ENCODE measurements at places on chromosomes 2 and 18. TPM values are rescaled to one million over a fixed set of nuclear protein-coding genes. Genes with fewer than 3 reads are reported as not detected.

Gene GPR55
- total RNA-seq = not detected

Gene MOGAT1
- total RNA-seq = not detected

Gene LYPD6B
- 14.6 TPM for total RNA-seq

Gene REG3G
- not detected for total RNA-seq

Gene ANKRD23
- 1.0 TPM for total RNA-seq

Gene EGR4
- total RNA-seq = not detected

Gene FRZB
- 1.1 TPM for total RNA-seq

Gene MATN3
- total RNA-seq = 8.2 TPM

Gene CIB4
- total RNA-seq = not detected

Gene EIF2AK3
- 10.3 TPM for total RNA-seq

Gene SLC4A3
- 2.9 TPM for total RNA-seq
